ENCODE measurements at places on chromosomes 3 and 15.

GRCh38 chr3:48157950-48158376 is 30.3 kb downstream of the CDC25A start:
- DNase-seq = peak; percentile 7

DNA sequence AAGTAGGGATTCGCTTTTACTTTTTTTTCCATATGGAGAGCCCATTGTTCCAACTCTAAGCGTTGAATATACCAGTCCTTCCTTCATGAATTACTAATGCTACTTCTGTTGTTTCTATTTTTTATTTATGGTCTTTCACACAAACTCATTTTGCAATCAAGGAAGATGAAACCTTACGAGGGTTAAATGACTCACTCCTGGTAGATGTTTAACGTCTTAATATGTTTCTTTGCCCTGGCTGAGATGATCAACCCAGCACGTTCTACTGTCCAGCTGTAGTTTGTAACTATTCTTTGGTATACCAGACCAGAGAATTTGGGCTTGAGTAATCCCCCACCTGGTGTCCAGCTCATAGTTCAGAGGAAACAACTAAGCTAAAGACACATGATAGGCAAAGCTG is 23.1 kb downstream of the CDCP1 start:
- no peak for DNase-seq

DNA sequence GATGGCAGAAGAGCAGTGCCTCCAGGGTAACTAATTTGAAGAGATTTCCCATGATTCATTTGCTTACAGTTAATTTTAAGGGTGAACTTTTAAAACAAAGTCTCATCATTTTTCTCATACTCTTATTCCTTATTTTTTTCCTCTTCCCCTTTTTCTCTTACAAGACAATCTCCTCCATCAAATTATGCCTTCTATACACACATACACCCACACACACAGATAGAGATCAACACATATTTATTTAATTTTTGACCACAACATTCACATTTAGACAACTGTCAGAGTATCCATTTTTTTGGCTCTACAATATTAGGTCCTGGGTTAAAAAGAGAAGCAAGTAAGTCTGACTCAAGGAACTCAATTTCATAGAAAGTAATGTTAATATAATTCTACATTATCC is 37.6 kb downstream of the AAGAB start:
- no peak for DNase-seq

- no peak for DNase-seq
These were observed 25.6 kb downstream of the IQCB1 start for GRCh38 chr3:121809249-121809648.

DNA sequence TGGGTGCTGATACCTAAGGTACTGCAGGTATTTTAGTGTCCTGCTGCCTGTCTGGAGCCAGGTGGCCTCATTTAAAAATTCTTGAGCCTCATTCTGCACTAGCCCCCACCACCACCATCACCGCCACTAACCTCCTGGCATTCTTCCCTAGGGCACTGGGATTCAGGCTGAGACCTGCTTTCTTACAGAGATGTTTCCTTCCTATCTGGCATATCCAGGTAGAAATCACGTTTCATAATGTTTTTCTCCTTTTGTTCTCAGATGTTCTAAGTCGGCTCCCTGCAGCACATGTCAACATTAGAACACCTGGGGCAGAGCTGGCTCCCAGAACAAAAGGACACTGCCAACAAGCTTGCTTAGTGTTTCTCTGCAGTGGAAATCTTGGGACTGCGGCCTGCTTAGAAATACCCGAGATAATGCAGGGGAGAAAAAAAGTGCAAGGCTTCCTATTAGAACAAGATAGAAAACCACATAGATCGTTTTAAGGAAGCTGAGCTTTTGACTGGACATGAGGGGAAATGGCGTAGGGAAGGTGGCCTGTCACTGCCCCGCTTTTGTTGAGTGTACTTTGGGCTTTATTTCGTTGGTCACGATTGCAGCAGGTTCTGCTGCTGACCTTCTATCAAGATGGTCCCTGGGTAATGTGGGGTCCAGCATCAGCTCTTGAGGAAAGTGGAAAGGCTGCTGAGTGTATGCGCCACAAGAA is 59.6 kb upstream of the PPARG start:
- DNase-seq = no peak

DNA sequence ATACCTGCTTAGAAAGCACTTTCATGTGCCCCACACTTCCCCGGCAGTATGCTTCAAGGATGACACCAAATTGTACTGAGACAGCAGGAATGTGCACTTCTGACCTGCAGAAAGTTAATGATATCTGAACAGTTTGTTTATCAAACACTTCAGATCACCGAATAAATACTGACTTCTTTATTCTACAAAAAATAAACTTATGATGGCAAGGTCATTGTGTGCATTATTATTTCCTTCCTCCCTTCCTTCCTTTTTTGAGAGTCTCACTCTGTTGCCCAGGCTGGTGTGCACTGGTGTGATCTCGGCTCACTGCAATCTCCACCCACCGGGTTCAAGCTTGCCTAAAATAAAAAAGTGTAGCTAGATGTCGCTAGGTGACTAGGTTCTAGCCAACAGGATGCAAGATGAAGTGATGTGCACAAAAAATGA is 80.3 kb downstream of the FAIM start:
- DNase-seq = no peak

- DNase-seq = no peak
These were observed 70.7 kb downstream of the WNT5A start for GRCh38 chr3:55416331-55416821.

DNA sequence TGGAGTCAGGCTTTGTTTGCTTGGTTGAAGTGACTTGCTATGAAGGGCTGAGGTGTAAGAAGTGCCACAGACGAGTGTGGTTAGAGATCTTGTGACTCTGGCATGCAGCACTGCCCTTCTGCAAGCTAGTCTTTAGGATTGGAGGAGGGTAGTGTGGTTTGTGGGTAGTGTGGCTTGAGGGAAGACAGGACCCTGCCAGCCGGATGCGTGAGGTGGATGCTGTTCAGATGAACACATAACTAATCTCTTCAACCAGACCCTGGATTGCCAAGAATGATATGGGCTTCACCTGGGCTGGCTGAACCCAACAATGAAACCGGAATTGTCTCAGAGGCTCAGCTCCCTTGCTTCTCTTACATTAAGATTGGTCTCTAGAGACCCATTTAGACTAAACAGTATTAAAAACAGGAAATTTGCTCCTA is 32.7 kb downstream of the STARD9 start:
- no peak for DNase-seq

- DNase-seq = no peak
These were observed 33.3 kb downstream of the TRPM7 start for GRCh38 chr15:50653156-50653743.

DNA sequence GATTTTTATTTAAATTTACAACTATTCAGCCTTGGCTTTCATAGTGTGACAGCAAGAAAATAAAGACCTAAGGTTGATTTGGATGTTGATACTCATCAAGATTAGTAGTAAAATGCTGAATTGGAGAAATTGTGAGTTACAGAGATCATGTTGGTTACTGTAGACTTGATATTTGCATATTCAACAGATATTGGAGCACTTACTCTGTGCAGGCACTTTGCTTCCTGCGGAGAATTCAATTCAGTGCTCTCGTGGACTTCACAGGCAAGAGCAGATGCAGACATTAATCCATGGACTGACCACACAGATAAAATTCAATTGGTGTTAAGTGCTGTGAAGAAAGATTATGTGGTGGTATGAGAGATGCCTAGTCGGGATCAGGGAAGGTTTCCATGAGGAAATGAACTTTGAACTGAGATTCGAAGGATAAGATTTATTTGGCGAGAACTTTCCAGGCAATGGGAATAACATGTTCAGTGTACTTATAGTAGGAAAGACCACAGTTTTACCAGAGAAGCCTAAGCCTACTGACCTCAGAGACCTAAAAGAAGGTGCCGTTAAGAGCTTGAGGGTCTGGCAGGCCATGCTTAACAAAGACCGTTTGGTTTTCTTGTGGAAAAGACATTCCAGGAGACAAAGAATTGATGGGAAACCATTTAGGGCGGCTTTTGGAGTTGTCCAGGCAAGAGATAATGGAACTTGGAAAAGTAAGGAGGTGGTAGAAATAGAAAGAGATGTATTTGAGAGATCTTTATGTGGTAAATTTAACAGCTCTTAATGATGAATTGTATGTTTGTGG is 4.3 kb downstream of the SELENOT start:
- no peak for DNase-seq

DNA sequence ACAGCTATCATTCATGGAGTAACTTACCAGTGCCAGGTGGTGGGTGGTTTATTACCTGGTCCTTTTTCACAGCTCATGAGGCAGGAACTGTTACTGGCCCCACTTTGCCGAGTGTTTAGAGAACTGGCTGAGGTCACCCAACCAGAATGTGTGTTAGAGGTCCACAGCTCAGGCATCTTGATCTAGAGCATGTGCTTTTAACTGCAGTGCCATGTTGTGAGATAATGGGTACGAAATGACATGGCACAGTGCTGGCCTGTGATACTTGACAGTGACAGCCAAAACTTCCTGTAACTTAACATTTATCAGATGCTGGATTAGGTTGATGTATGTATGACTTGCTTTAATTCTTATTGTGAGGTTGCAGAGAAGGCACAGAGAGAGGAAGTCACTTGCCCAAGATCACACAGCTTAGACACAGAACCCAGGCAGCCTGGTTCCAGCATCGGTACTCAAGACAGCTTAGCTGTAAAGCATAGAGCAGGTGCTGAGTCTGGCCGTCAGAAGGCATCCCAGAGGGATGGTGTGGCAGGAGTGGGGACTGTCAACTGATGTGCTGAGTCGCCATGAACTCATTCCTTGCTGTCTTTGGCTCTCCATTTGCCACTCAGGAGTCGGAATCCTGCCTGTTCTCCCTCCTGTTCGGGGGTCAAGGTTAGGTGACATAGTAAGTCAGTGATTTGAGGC is 9.6 kb downstream of the MCM2 start:
- no peak for DNase-seq

- DNase-seq = no peak
These were observed 78.2 kb downstream of the CYP19A1 start for GRCh38 chr15:51260202-51260601.

GRCh38 chr3:32870373-32871095 is 52.7 kb downstream of the TRIM71 start:
- DNase-seq = no peak

DNA sequence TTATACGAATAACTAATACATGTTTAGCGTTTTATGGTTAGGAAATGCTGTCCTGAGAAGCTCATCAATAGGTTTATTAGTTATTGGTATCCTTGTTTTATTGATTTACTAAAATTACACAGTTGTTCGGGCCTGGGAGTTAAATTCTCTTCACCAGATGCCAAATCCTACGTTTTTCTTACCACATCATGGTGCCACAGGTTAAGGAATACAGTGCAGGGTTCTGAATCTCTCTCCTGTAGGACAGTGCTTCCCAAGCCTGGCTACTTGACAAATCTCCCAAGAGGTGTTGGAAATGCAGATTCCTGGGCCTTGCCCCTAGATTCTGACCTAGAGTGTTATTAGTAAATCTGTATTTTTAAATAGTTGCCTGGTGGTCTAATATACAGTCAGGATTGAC is 273.4 kb upstream of the LRRFIP2 start:
- DNase-seq = no peak

- DNase-seq = no peak
These were observed 66.7 kb downstream of the ATP10A start for GRCh38 chr15:25796395-25796794.

DNA sequence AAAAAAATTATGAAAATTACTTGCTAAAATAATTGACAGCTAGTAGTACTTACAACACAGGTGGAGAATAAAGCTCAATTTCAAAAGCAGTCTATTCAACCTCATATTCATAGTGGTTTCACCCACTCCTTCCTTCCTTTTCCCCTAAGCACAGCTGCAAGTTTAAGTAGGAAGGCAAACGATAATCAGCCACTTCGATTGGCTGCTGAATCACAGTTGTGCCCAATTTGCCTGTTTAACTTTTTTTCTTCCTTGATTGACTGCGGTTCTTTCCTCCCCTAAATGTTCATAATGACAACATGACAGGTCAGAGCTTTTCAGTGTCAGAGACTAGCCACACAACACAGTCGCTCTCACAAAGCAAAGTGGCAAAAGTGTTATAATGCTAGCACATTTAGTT is 468.0 kb upstream of the GBE1 start:
- no peak for DNase-seq
